ENCODE measurements at places on chromosomes 2 and 18.
A peak's percentile ranks its signal among the peaks of the same experiment; 100 is the strongest.

DNA sequence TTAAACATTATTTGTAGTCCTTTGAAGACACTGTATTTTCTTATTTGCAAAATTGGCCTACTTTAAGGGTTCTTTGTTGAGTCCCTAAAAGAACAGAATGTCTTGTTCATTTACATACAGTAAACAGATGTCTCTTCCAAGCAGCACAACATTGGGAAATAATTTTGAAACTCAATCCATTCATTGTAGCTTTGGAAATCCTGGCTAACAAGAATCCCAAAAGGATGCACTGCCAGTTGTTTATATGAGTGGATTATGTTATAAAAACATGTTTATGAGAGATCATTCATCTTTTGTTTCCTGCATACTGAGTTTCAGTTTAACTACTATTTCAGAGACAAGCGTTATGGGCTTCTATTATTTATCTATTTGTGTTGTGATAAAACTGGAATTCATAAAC is 499.3 kb downstream of the PID1 start:
- DNase-seq, result no peak

DNA sequence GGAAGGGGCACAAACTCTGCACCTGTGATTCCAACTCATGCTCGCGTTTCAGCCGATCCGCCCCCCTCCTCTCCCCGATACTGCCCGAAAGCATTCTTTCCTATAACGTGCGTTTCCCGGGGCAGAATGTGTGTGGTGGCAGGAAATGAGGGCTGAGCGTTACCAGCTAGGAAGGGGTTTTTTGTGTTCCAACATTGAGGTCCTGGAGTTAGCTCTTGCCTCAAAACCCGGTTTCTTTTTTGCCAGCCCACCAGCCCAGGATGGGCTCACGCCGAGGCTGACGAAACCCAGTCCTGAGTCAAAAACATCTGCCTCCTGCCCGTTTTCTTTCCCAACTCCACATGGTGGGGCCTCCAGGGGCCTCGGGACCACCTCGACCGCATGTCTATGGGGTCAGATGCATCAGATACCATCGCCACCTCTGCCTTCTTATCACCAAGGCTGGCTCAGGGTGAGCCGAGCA is 113.7 kb upstream of the COPS8 start:
- DNase-seq, result no peak

- peak; percentile 81 for DNase-seq
Observed at GRCh38 chr2:84302513-84303412, 156.3 kb downstream of the SUCLG1 start.

DNA sequence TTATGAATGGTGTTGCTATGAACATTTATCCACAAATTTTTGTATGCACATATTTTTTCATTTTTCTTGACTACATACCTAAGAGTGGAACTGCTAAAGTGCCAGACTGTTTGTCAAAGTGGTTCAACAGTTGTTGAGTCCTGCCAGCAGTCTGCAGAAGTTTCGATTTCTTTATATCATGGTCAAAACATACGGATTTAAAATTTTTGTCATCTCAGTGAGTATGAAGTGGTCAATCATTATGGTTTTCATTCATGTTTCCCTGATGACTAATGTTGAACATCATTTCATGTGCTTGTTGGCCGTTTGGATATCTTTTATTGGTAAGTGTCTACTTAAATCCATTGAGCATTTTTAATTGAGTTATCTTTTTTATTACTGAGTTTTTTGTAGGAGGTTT is 39.2 kb downstream of the CCDC138 start:
- DNase-seq, result no peak

DNA sequence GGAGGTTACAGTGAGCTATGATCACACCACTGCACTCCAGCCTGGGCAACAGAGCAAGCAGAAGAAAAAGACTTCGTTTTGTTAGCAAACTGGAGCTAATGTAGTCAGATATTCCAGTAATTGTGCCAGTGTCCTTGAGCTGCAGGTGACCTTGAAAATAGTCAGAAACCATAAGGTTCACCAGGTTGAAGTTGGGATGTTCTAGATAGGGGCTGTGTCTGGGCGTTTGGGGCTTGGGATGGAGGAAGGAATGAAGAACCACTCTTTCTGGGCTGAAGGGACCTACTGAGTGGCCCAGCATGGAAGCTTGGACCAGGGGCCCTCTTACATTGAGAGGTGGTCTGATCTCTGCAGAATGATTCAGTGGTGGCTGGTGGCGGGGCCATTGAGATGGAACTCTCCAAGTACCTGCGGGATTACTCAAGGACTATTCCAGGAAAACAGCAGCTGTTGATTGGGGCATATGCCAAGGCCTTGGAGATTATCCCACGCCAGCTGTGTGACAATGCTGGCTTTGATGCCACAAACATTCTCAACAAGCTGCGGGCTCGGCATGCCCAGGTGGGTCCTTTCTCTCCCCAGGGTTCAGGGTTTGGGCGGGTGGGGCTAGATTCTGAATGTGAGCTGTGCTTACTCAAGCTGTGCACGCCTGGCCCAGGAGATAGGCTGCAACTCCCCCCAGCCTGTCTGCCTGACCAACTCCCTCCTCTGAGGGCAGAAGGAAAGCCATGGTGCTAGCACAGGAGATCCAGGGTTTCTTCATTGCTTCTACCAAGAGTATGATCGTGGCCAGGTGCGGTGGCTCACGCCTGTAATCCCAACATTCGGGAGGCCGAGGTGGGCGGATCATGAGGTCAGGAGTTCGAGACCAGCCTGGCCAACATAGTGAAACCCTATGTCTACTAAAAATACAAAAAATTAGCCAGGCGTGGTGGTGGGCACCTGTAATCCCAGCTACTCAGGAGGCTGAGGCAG is 17.1 kb downstream of the CCT7 start:
- no peak for DNase-seq

DNA sequence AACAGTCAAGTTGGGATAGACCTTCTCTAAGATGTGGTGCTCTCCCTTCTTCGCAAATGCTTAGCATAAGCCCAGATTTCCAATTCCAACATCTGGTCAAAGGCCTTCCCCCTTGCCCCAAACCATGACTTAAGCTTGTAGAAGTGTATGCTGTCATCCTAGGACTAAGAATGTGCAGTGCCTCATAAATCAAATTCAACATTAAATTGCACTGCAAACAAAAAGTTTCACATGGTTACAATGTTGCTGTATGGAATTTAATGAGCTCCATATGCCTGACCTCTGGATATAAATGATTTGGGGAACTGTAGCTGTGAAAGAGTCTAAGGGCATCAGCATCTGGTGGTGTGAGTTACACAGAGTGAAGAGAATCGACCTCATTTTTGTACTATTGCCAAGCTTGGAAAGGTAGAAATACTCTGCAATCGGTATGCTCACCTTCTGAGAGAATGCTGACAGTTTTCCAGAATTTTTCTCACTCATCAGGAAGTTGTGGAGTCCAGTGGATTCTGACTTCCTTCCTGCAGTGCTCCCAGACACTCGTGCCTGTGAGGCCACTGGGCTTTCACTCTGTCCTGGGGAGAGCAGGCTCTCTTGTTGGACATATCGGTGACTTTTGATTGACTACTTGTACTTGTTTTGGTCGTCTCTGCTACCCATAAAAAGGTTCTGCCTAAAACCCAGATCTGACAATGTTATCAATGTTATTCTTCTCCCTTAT is 40.6 kb downstream of the FASTKD2 start:
- DNase-seq, result no peak

DNA sequence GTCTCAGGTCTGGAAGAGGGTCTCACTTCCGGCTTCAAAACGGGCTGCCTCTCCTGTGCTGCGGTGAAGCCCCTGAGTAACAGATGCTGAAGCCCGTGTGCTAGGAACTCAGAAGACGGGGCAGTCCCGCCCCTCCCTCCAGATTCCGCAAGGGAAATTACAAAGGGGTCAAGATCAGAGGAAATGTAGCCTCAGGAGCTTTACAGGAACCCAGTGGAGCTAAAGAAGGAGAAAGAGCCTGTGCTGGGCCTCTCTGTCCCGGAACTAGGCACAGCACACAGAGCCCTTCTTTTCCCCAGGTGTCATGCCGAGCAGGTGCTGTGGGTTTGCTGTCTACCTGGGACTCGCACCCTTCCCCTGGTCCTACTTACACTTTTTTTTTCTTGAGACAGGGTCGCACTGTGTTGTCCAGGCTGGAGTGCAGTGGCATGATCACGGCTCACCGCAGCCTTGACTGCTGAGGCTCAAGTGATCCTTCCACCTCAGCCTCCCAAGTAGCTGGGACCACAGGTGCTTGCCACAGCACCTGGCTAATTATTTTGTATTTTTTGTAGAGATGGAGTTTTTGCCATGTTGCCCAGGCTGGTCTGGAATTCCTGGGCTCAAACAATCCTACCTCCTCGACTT is 72.7 kb upstream of the MAP4K4 start:
- no peak for DNase-seq

GRCh38 chr2:209074711-209075110 is 349.1 kb upstream of the MAP2 start:
- DNase-seq, result no peak

DNA sequence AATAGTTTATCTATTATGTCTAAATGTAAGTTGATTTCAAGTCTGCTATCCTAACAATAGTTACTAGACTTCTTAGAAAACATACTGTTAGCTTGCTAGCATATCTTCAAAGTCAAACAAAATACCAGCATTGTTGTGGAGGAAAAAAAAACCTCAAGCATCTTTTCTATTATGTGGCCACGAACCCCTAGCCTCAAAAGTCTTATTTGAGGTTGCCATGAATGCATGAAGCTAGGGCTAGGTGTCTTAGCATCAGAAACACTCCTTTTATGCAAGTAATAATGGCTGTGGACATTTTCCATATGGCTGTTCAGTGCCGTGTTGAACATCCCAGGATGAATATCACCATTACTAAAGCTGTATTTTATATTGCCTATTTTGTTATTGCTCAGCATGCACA is 86.6 kb upstream of the OTX1 start:
- DNase-seq, result no peak

- no peak for DNase-seq
Observed at GRCh38 chr2:73828389-73828817, 358 bp upstream of the STAMBP start.

DNA sequence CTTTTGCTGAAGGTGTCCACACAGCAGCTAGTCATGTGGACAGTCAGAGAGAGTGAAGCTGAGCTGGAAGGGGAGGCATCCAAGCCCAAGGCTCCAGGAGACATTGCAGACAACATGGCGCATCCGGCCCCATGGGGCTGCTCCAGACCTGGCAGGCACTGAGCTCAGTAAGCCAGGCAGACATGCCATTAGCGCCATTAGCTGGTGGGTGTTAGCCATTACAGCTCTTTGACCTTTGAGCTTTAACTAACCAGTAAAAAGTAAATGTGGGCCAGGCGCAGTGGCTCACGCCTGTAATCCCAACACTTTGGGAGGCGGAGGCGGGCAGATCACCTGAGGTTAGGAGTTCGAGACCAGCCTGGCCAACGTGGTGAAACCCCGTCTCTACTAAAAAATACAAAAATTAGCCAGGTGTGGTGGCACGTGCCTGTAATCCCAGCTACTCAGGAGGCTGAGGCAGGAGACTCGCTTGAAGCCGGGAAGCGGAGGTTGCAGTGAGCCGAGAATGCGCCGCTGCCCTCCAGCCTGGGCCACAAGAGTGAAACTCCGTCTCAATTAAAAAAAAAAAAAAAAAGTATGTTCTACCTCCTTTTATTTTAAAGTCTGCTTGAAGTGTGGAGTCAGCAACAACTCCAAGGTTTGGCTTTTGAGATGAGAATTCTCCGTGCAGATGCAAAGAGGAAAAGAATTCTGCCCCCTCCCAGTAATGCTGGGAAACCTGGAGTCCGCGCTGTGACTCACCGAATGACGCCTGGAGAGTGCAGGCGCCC is 69.4 kb downstream of the TWSG1 start:
- no peak for DNase-seq

- DNase-seq, result no peak
Observed at GRCh38 chr2:126571403-126571802, 84.6 kb upstream of the GYPC start.

DNA sequence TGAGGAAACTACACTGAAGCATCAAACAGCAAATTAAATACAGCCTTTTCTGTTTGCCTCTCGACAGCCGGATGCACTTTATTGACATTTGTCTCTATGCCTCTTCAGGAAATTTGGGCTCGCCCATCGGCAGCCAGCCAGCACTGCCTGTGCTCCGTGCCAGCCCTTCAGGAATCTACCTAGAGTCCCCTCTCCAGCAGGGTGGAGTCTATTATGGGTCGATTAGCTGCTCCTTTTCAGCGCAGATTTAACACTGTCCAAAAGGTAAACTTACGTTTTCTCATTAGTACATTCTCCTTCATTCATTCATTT is 91.5 kb downstream of the MYCN start:
- DNase-seq, result no peak

- peak; percentile 70 for DNase-seq
Observed at GRCh38 chr2:114534116-114535084, 92.0 kb downstream of the DPP10 start.

Data from Kasumi-1 (cell line).